ENCODE measurements at places on chromosomes 11 and 22.
A peak's percentile ranks its signal among the peaks of the same experiment; 100 is the strongest.

- DNase-seq = peak; percentile 72
Observed at GRCh38 chr22:20566420-20567260, 59.2 kb downstream of the MED15 start.

GRCh38 chr11:134024420-134025081 lies 44.3 kb upstream of the JAM3 start:
- DNase-seq = no peak

DNA sequence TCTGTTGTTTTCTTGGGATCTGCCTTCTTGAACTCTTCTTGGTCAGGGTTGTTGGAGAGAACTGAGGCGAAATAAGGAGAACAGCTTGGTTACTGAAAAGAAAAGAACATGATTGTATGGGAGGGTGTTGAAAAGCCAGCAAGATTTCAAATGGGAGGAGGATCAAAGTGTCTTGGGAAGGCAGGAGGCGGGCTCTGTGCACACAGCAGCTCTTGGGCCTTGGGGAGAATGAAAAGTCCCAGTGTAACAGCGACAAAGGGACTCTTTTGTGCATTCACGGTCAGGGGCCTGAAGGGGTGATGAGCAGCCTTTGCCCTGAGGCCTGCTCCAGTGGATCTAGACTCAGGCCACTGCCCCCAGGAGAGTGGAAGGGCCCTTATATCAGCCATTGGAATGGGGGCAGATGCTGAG lies 135.4 kb downstream of the ADAMTS15 start:
- DNase-seq = no peak

DNA sequence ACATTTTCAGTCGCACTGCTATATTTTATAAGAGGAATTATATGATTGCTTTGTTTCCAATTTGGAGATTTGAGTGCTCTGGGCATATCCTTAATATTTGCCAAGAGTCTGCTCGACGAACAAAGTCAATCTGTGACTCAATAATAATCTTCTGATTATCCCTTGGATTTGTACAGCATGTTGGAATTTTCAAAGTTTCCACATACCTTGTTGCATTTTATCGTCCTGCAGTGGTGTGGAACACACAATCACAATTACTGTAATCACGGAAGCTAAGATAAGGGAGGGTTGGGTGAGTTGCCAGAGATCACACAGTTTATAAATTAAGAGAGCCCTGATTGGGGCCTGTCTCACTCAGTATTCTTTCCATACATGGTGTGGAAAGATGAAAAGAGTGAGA lies 189.3 kb downstream of the GUCY1A2 start:
- no peak for DNase-seq

DNA sequence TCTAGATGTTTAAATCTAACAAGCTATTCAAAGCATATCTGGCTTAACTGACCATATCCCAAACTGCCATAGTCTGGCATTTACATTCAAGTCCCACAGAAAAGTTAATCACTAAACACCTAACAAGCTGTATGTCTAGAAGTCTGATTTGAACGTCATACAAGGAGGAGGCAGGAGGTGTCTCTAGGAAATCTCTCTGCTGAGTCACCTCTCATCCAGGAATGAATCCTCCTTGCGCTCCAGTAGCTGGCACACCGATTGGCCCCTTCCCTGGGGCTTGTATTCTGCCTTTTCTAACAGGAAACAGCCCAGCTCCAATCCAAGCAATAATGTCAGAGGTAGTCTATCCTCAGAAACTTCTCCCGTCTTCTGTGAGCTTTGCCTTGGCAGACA lies 31.8 kb downstream of the FEZ1 start:
- no peak for DNase-seq

DNA sequence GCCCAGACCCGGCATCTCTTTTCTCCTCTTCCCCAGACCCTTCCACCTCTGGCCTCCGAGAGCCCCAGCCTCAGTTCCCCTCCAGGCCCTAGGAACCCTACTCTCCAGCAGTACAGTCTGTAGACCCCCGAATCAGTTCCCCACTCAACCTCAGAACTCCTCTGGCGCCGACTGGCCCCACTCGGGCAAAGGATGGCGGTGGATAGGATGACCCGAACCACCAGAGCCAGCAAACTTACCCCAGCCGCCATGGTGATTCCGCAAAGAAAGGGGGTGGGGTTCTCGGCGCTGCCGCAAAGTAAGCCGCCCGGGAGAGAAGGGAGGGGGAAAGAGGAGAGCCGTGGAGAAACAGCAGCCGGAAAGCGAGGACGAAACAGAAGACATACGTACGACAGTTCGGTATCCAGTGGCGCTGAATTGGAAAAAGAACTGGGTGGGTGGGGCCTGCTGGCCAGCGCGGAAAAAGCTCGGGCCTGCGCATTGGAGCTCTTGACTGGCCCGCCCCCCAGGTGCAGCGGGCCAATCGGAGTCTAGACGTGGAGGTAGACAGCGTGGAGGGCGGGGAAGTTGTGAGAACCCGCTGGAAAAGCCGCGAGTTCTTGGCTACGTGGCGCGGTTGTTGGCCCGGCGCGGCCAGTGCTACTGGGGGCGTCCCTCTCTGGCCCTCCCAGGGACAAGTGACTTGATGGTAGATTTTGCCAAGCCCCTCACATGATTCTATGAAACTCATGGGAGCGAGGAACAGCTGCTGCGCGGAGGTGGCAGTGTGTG lies at the start of gene EEF1G:
Gene EEF1G (minus strand): TSS at position 300 of the 771 bp plus-strand sequence. CDS start 49 bp downstream, at position 251.
- peak; percentile 100 for DNase-seq

DNA sequence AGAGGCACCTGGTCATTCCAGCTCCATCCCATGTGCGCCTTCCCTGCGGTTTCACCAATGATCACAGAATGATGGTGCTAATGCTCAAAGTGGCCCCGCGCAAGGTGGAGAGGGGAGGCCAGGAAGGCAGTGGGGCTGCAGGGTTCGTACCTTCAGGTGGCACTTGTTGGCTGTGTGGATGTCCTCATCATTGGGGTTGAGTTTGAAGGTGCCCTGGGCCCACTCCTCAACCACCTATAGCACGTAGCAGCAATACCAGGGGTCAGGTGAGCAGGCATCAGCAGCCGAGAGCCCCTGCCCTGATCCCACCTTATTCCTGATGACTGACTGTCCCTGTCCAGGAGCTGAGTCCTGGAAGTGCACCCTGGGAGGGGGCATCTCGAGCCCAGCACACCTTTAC lies 20.6 kb upstream of the DRICH1 start:
- DNase-seq = no peak

GRCh38 chr11:73152861-73153483 lies 10.9 kb upstream of the FCHSD2 start:
- DNase-seq = peak; percentile 18

GRCh38 chr11:83480251-83480650 lies 194.1 kb upstream of the CCDC90B start:
- no peak for DNase-seq

DNA sequence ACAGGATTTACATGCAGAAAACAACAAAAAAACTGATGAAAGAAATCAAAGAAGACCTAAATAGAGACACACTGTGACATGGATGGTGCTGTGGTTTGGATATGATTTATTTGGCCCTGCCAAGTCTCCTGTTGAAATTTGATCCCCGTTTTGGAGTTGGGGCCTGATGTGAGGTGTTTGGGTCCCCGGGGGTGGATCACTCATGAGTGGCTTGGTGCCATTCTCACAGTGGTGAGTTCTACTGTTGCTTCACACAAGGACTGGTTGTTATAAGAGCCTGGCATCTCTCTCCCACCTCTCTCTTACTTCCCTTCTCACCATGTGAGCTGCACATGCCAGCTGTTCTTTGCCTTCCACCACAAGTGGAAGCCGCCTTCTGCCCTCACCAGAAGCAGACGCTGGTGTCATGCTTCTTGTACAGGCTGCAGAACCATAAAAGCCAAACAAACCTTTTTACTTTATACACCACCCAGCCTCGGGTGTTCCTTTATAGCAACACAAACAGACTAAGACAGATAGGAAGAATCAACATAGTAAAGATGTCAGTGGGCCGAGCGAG lies 7.8 kb upstream of the RTL6 start:
- DNase-seq = no peak

GRCh38 chr11:104073950-104074705 lies 37.7 kb downstream of the DDI1 start:
- DNase-seq = no peak

DNA sequence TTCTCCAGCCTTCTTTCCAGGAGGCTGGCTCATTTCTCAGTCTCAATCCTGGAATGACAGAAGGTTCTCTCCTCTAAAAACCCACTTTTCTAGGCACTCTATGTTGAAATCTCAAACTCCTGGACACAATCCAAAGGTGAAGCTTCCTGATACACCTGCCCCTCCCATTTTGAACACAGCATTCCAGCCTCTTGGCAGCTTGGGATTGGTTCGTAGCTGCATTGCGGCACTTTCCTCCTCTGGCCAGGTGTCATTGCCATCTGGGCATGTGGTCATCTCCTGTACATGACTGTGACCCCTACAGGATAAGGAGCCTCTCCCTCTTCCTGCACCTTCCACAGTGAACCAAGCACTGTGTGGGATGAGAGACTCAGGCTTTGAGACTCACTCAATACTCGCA lies 230.2 kb upstream of the B3GAT1 start:
- no peak for DNase-seq

GRCh38 chr11:133726542-133726941 lies 118.8 kb downstream of the SPATA19 start:
- no peak for DNase-seq

DNA sequence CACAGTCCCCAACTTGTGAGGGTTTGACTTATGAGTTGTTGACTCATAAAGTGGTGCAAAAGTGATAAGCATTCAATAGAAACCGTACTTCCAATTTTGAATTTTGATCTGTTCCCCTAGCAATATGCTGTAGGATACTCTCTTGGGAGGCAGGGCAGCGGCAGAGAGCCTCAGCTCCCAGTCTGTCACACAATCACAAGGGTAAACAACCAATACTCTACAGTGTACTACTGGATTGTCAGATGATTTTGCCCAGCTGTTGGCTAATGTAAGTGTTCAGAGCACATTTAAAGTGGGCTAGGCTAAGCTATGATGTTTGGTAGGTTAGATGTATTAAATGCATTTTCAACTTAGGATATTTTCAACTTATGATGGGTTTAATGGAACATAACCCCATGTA lies 13.7 kb upstream of the NXPE2 start:
- no peak for DNase-seq

DNA sequence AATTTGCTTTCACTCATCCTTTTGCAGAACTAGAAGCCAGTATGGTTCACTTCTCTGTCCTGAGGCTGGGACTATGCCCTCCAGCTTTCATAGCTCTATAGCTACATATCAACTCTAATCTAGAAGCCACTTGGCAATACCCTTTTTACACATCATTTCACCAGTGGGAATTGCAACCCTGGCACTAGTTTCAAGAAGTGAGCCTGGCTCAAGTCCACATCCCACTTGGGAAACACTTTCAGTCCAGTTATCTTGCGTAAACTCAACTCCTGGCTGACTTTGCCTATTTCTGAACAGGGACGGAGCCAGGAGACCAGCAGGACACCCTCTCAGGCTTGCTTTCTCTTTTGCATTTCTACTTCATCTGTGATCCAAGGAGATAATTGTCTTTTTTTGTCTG lies 19.9 kb upstream of the FAT3 start:
- DNase-seq = no peak

GRCh38 chr11:113724778-113725177 lies 18.7 kb upstream of the TMPRSS5 start:
- DNase-seq = no peak

- no peak for DNase-seq
Observed at GRCh38 chr11:111095327-111095726, 150.2 kb upstream of the POU2AF2 start.

GRCh38 chr22:33539902-33540751 lies 380.1 kb downstream of the LARGE1 start:
- no peak for DNase-seq

DNA sequence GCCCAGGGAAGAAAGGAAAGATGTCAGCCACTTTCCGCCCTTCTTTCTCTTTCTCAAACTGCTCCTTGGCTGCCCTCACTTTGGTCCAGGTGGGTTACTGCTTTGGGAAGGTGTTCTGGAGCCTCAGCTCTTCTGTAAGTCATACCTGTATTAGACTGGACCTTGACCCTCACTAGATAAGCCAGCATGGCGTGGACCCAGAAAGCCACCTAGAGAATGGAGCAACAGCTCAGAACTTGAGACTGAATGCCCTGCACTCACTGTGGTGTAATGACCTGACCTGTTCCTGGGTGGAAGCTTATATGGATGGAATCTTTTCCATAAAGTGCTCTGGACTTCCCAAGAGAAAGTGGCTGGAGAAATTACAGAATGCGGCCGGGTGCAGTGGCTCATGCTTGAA lies 15.6 kb downstream of the ACP2 start:
- DNase-seq = no peak

GRCh38 chr11:114058871-114059277 lies 637 bp upstream of the ZBTB16 start:
- no peak for DNase-seq

GRCh38 chr11:132257871-132258270 lies 887.5 kb downstream of the NTM start:
- DNase-seq = no peak

GRCh38 chr11:129696309-129696989 lies 119.2 kb upstream of the TMEM45B start:
- no peak for DNase-seq

DNA sequence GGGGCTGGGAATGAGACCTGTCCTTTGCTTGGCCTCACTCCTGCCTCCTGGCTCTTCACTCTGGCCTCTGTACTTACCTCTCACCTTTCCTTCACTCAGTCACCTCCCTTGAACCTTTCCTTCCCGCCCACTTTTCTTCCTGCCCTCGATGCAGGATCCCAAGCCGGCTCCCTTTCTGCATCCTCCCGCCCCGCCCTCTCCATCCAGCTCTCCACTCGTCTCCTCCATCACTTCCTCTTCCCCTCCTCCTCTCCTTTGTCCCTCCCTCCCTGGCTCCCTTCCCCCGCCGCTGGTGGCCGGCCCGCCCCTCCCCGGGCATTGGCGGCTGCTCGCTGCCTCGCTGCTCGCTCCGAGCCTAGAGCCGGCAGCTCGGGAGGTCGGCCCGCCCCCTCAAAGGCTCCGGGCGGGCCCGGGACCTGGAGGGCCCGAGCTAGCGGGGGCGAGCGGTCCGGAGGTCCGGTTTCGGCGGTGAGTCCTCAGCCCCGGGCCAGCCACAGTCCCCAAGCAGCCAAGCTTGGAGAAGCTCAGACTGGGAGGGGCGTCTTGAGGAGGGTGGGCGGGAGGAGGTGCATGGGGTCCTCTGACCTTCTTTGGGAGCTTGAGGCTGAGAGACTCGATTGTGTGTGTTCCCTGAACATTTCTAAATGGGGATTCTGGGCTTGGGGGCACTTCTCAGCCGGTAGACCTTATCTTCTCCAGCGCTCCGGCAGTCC lies 13.8 kb downstream of the PHLDB1 start:
- no peak for DNase-seq

- DNase-seq = no peak
Observed at GRCh38 chr11:1598816-1599215, 722 bp upstream of the KRTAP5-2 start.

GRCh38 chr11:22713336-22713735 lies 46.9 kb downstream of the GAS2 start:
- no peak for DNase-seq

Data from T-helper 1 cell (primary cell).